Stimulated activated naive CD4-positive, alpha-beta T cell treated with Interleukin-2 at 50 U/mL for 16 hours (primary cell): ENCODE measurements at places on chromosomes 1 and 21.

- no peak for DNase-seq
Measured at GRCh38 chr21:25385911-25386474, 221.3 kb downstream of the MRPL39 start.

DNA sequence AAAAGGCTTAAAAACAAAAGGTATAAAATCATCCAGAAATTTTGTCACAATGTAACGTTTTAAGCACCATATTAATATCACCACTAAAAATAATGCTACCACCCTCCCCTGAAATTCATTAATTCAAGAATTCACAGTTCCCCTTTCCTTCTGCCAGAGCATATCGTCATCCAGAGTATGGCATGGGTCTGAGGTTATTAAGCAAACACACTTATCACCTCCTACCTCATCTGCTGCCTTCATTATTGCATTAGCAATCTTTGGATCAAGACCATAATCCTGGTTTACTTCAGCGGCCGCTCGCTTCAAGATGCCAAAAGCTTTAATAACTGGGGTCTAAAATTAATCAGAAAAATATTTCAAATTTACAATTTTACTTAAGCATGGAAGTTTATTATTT lies 6.2 kb downstream of the FH start:
- DNase-seq: no peak

- DNase-seq: no peak
Measured at GRCh38 chr21:29343519-29343918, 44.8 kb downstream of the BACH1 start.

DNA sequence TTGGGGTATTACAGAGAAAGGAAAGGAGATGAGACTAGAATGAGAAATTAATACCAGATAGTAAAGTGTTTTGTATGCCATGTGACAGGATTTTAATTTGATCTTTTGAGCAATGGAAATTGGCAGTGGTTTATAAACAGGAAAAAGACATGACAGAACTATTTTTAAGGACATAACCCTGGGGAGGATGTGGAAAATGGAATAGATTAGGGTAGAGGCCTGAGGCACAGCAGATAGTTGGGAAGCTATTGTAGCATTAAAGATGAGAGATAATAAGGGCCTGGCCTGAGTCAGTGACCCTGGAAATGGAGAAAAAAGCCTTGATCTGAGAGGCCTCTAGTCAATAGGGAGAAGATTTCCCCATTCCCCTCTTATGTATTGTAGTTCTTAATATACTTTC lies 22.1 kb upstream of the KCNA3 start:
- no peak for DNase-seq

DNA sequence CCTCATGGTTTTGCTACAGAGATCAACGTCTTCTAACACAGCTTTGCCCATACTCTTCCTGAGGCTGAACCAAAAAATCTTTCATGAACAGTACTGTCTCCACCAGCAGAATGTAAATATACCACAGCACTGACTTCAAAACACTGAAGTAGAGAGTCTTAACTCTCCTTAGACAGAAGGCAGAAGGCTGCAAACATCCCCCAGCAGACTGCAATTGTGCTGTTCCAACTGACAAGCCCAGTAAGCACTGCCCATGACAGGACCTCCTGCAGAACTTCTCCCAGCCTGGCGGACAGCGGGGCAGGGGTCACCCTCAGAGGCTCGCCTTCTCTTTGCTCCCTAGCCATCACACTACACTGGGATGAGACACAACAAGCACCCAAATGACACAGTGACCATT lies 218.7 kb downstream of the RERE start:
- DNase-seq: no peak

- no peak for DNase-seq
Measured at GRCh38 chr1:101101360-101101759, 75.8 kb upstream of the DPH5 start.

- DNase-seq: no peak
Measured at GRCh38 chr1:205232945-205233397, 5.2 kb downstream of the TMCC2 start.

DNA sequence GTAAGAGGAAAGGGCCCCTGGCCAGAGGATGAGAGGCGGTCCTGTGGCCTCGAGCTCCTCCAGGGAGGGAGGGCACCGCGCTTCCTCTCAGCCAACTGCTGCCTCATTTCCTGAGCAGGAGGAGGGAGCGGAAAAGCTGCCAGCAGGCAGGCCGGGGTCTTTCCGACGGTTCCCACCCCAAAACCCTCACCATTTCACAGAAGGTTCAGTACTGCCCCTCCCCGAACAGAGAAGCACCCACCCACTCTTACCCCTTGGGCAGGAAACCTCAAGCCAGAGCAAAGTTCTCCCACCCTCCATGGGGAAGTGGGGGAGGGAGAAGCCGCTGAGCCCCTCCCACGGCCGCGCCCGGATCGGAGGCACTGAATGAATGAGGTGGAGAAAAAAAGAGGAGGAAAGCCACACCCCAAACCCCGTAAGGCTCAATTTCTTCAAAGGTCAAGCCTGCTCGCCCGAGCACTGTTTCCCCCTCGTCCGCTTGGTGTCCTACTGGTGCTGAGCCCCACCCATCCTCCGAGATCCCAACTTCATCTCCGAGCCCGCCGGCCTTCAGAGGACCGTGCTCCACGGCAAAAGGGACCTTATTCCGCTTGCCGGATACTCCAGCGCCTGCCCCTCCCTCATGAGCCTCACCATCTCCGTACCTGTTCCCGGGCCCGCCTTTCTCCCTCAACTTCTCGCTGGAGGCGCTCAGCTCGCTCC lies 9.4 kb downstream of the TPM3 start:
- DNase-seq: peak; percentile 79

DNA sequence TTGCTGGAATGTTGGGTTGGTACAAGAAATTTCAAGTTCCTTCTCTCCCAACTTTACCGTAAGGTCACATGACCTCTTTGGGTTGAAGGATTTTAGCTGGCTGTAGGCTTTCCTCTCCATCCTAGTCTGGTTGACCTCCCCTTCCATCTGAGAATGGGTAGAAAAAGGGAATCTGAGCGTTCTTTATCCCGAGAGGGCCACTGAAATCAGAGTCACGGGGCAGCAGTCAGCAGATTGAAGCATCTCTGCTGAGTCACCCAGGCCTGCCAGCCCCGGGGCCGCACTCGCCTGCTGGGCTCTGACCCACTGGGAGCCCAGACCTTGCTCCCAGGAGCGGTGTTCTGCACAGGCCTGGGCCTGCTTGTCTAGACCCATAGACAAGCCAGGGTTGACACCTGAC lies 31.0 kb downstream of the TMCC2 start:
- no peak for DNase-seq

DNA sequence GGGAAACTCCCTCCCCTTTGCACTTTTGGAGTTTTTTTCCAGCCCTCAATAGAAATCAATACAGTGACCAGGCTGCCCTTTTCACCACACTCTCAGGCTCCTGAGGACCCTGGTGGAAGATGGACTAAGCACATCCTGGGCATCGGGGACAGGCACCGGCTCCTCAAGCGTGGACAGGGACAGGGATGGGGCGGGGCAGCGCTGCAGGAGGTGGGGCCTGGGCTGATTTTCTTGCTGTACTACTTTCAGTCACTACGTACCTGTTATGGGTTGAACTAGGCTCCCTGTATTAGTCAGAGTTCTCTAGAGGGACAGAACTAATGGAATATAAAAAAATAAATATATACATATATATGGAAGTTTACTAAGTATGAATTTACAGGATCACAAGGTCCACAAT lies 2.5 kb downstream of the MX2 start:
- DNase-seq: no peak

DNA sequence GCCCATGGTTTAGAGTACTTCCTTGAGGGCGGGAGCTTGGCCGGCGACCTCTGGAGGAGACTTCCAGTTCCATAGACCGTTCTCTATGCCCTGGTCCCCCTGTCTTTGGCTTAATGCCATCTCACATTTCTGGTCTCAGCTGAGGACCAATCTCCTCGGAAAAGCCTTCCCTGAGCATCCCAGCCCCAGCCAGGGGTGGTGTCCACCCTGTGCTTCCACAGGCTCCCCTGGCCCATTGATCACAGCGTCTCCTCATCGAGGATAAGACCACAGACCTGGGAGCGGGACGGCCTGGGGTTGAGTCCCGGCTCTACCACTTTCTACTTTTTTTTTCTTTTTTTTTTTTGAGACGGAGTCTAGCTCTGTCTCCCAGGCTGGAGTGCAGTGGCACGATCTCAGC lies 14.5 kb downstream of the WNT4 start:
- no peak for DNase-seq

DNA sequence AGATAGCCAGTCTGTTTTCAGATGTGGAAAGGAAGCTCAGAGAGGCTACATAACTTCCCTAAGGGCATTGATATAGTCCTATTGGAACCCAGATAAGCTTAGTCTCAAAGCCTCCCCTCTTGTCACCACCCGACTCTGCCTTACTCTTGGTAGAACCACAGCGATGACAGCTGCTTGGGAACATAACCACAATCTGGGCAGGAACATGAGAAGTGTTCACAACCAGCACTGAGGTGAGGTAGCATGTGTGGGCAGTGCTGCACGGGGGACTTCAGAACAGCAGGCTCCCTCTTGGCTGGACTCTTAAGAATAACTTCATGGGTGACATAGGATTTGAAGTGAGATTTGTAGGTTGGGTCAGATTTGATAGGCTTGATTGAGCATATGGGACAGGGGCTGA lies 9.3 kb upstream of the S100A10 start:
- no peak for DNase-seq

DNA sequence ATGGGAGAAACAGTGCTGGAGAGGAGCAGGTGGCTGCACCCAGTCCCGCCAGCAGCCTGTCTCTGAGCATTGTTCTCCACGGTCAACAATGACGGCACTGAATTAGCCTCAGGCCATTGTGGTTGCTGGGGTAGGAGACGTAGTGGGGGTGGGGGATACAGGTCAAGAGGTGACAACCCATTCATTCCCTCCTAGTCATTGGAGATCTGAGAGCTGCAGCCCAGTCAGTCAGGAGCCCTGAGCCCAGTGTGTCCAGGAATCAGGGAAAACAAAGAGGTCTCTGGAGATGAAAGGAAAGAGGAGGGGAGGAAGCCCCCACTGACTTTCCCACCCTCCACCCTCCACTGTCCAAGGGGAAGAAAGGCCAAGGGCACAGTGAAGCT lies 15.3 kb downstream of the SMIM12 start:
- no peak for DNase-seq

DNA sequence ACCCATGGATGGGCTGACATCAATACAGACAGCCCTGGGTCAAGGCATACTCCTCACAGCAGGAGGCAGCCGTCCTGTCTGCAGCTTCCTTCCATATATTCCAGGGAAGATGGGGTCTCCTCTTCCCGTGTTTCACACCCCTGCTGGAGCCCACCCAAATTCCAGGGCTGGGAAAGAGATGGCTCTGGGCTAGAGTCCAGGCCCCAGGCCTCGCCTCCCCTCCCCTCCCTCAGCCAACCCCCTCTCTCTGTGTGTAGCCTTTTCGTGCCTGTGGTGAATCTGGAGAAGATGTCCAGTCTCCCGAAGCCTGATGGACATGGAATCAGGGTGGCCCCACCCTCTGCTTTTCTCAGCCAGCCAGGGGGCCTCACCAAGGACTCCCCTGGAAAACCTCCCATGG lies 3.6 kb downstream of the ATXN7L2 start:
- DNase-seq: no peak

DNA sequence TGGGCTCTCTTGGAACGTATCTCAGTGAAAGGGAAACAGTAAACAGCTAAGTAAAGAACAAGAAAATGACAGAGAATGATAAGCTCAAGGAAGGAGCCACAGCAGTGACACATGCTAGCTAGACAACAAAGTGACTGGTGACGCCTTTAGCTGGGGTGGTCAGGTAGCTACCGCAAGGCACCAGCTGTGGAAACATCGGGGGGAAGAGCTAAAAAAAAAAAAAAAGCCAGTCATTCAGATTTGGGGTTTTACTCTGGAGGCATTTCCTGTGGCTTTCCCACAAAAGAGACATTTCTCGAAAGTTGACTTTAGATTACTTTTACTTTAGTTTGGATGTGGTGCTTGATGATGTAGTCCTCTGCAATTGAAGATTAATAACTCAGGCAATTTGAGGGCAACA lies 2.1 kb downstream of the FHAD1 start:
- DNase-seq: peak; percentile 51

DNA sequence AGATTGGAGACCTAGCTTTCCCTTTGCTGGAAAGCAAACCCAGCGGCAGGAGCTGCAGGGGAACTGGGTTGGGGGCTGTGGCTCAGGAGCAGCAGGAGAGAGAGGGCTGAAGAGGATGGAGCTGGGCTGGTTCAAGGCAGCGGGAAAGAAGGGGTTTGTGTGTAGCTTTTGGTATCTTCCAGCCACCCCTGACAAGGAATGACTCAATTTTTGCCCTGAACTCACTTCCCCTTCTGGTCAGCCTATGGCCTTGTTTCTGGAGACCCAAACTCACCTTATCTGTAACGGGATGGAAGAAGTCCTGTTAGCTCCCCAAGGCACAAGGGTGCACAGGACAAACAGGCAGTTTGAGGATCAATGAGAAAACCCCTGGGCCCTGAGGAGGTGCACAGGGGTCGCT lies 13.1 kb downstream of the C1orf115 start:
- DNase-seq: no peak

DNA sequence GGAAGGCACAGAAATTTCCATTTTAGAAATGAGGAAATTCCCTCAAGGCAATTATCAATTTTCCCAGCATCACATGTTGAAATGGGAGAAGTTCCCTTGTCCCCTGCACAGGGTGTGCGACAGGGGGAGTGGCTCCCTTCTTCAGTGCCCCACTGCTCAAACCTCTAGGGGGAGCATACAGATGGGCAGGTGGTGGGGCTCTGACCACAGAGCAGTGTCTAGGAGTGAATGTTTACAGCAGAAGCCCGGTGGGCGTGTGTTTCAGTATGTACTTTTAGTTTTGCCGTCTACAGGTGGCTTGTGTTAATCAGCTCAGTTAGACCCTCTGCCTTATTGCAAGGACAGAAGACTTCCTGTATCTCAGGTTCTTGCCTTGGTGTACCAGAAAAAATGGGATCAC lies 493.7 kb upstream of the PLXNA2 start:
- no peak for DNase-seq

DNA sequence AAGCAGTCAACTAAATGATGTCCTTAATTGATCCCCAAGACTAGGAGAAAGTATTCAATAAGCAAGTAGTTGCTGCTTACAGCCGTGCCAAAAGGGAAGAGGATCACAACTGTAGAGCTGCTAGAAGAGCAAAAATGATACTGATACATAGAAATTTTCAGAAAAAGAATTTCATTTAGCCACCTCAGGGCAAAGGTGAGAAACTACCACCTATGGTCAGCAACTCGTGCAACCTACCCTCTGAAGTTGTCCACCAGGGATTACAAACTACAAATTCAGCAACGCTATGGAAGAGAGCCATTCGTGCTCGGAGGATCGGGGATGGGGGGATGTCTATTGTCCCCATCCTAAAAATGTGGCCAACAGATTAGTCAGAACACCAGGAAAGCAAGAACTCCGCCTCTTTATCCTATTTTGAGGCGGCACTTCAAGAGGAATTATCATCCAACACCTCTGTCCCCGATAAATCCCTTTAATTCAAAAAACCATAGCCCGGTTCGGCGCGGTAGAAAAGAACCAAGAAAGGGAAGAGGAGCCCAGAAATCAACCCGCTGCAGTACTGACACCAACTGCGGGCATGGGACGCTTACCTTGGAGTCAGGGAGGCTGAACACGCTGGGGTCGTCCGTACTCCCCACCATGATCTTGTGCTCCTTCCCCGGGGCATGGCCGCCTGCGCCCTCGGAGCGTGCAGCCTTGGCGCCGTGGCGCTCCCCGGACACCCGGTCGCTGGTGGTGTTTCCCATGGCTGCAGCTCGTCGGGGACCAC lies 687 bp downstream of the PRKAB2 start:
- DNase-seq: no peak

GRCh38 chr1:11875094-11875493 lies 16.3 kb upstream of the NPPB start:
- no peak for DNase-seq

GRCh38 chr1:114032271-114033215 lies 53.3 kb downstream of the OLFML3 start:
- DNase-seq: no peak
